ENCODE measurements at places on chromosomes 5 and 9. TPM values are rescaled to one million over a fixed set of nuclear protein-coding genes. Genes with fewer than 3 reads are reported as not detected.

GRCh38 chr9:88952086-88952615 lies 39.1 kb upstream of the S1PR3 start:
- H3K27ac ChIP-seq, result no peak overlapping the region
- DNase-seq, result no peak
- H3K36me3 ChIP-seq, result no peaks in the 10 kb centered on the region
- H3K4me1 ChIP-seq, result peaks cover 31% of the 10 kb centered on the region
- H3K27me3 ChIP-seq, result peaks cover 4% of the 10 kb centered on the region

GRCh38 chr5:76763136-76763535 lies 47.2 kb downstream of the F2R start:
- peaks cover 16% of the 10 kb centered on the region for H3K4me1 ChIP-seq
- peaks cover 3% of the 10 kb centered on the region for H3K36me3 ChIP-seq
- H3K27ac ChIP-seq, result no peak overlapping the region
- H3K4me3 ChIP-seq, result no peak overlapping the region
- no peak for DNase-seq

GRCh38 chr5:172044631-172045314 lies 38.3 kb upstream of the FBXW11 start:
- no peak for DNase-seq
- peaks cover 21% of the 10 kb centered on the region for H3K36me3 ChIP-seq
- H3K27ac ChIP-seq, result no peak overlapping the region

CCDC69 gene
- 1.2 TPM for total RNA-seq

DNA sequence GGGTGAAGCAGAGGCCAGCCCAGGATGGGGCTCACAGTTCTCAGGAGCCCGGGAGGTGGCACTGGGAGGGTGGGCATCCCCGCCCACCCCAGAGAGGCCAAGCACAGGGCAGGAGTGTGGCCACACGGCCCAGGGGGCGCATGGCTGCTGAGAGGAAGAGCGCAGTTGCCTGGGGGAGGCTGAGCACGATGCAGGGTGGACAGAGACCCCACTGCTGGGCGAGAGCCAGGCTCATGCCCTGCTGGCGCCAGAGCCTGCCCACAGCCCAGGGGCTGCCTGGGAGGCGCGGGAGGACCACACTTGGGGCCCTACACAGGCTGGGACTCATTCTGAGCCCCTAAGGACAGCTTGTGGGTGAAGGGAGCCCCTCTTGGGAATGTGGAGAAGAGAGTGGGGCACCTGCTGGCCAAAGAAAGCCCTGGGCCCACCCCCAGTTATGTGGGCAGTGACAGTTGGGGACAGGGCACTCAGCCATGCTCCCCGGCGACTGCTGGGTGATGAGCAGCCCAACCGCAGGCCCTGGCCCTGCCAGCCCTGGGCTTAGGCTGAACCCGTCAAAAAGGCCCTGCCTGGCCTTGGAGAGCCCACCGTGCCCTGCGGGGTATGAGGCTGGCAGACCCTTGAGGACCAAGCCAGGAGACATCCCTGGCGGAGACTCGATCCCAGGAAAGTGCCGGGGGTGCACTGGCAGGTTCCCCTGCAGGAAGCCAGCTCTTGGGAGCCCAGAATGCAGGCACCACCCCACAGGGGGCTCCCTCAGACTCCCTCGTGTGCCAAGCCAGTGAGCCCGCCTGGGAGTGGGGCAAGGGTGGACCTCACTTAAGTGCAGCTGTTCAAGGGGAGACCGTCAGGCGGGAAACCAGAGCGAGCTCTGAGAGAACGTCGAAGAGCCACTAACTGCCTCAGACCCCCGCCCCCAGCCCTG lies 21.6 kb upstream of the CAMSAP1 start:
- no peak overlapping the region for H3K4me3 ChIP-seq
- H3K27me3 ChIP-seq, result no peaks in the 10 kb centered on the region
- H3K4me1 ChIP-seq, result peaks cover 15% of the 10 kb centered on the region
- peaks cover 11% of the 10 kb centered on the region for H3K36me3 ChIP-seq

- no peaks in the 10 kb centered on the region for H3K36me3 ChIP-seq
- H3K4me1 ChIP-seq, result no peaks in the 10 kb centered on the region
- DNase-seq, result no peak
- no peaks in the 10 kb centered on the region for H3K27me3 ChIP-seq
- no peak overlapping the region for H3K27ac ChIP-seq
These were observed 37.0 kb upstream of the PIK3R1 start for GRCh38 chr5:68178579-68178978.

GRCh38 chr5:94623011-94623410 lies 4.5 kb downstream of the SLF1 start:
- peaks cover 23% of the 10 kb centered on the region for H3K4me1 ChIP-seq
- no peaks in the 10 kb centered on the region for H3K36me3 ChIP-seq
